ENCODE measurements at places on chromosomes 7 and 10. TPM values are rescaled to one million over a fixed set of nuclear protein-coding genes. Genes with fewer than 3 reads are reported as not detected.

TEX36 gene
- not detected for total RNA-seq

VSTM2A gene
- not detected for total RNA-seq

SPAG6 gene
- total RNA-seq = 0.12 TPM

OAT gene
- total RNA-seq = 68.0 TPM

CYP2C8 gene
- not detected for total RNA-seq

CNPY1 gene
- not detected for total RNA-seq

SKIDA1 gene
- total RNA-seq = 0.17 TPM

HABP2 gene
- not detected for total RNA-seq

JAKMIP3 gene
- 0.92 TPM for total RNA-seq

GJD4 gene
- total RNA-seq = 0.33 TPM

TLX1 gene
- total RNA-seq = not detected

ATRNL1 gene
- total RNA-seq = not detected

SFTPA1 gene
- total RNA-seq = not detected

FAM200A gene
- total RNA-seq = 2.2 TPM

DNA sequence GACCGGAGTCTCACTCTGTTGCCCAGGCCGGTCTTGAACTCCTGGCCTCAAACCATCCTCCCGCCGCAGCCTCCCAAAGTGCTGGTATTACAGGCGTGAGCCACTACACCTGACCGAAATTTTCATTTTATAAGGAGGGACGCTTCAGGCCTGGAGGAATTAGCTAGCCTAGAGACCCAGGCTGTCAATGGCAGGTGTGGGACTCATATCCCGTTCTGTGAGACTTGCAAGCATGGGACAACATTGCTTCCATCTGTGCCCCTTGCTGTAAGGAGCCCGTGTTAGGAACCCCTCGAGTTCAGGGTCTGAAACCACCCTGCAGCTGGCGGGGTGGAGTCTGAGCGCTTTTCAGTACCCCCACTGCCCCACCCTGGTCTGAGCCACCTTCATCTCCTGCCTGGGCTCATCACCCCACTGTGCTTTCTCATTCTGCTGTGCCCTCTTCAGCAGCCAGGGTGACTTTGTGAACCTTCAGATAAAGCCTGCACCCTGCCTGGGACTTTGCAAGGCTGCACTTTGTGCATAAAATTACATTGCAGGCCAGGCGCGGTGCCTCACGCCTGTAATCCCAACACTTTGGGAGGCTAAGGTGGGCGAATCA lies 1.3 kb upstream of the DAGLB start:
- DNase-seq = no peak

DNA sequence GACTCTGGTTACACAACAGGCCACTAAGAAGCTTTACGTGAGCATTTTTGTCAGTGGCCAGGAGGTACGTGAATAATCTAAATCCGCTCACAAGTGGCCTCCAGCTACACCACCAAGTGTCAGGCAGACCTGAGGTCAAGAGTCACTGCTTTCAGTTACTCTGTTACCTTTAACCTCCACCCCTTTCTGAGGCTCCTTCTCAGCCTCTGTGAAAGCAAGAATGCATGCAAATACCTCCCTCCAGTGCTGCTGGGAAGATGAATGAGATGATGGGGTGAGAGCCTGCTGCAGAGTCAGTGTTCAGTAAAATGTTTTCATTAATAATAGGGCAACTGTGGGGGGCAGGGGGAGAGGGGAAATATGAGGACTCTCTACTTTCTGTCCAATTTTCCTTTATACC lies 11.2 kb downstream of the DDC start:
- no peak for DNase-seq

DNA sequence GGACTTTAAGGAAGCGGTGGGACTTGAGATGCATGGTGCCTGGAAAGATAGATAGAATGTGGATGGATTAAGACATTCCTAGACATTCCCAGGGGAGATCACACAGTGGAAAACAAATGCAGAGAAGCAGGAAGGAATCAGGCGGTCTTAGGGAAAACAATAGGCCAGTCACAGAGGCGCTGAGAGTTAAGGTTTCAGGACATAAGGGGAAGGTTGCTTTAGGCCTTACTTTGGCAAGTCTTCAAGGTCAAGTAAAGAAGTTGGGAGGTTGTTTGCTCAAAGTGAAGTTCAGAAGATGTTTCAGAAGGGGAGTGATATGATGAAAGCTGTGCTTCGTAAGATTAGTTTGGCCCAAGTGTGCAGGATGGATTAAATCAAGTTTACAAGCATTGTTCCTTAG lies 109.4 kb downstream of the SUGCT start:
- no peak for DNase-seq

GRCh38 chr10:101006593-101007098 lies 7.0 kb downstream of the LZTS2 start:
- DNase-seq = no peak

GRCh38 chr7:153090209-153090608 lies 330.7 kb downstream of the ACTR3B start:
- no peak for DNase-seq

GRCh38 chr10:68721673-68722335 lies 765 bp downstream of the CCAR1 start:
- peak; percentile 18 for DNase-seq

- no peak for DNase-seq
Measured at GRCh38 chr7:25037325-25037724, 57.3 kb upstream of the OSBPL3 start.

- no peak for DNase-seq
Measured at GRCh38 chr7:107959527-107959898, 43.4 kb downstream of the LAMB1 start.

GRCh38 chr7:137836113-137836509 lies 10.7 kb downstream of the DGKI start:
- DNase-seq = no peak

GRCh38 chr7:159094023-159094740 lies 50.5 kb downstream of the VIPR2 start:
- DNase-seq = no peak

DNA sequence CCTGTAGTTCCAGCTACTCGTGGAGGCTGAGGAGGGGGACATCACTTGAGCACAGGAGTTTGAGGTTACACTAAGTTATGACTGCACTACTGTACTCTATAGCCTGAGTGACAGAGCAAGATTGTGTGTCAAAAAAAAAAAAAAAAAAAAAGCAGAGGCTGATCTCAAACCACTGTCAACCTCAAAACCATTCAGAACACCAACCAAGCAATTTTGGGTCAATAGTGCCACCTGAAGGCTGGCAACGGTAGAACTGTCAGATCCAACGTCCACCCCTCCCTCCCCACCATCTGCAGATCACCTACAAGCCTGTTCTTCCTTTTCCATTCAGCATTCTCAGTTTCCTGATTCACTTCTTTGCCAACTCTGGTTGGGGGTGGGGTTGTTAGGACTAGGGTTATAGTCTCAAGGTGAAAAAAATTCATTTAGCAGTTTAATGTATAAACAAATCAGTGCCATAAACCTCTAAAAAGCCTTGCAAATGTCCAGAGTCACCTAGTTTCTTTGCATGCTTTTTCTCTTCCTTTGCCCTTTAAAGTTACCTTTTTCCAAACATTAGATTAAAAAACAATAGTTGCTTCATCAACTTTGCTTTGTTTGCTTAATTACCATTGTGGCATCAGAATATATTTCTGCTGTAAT lies 2.6 kb downstream of the MRPS33 start:
- peak; percentile 71 for DNase-seq

- no peak for DNase-seq
Measured at GRCh38 chr10:119689016-119689580, 36.8 kb upstream of the INPP5F start.

- no peak for DNase-seq
Measured at GRCh38 chr10:23478570-23478969, 39.7 kb downstream of the OTUD1 start.

DNA sequence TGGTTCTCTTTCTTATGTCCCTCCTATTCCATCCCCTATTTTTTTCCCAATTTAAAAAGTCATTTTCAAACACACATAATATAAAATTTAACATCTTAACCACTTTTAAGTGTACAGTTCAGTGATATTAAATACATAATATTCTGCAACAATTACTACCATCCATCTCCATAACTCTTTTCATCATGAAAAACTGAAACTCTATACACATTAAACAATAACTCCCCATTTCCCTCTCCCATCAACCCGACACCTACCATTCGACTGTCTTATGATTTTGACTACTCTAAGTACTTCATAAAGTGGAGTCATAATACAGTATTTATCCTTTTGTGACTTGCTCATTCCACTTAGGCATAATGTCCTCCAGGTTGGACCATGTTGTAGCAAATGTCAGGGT lies 2.6 kb downstream of the KIF11 start:
- DNase-seq = no peak

DNA sequence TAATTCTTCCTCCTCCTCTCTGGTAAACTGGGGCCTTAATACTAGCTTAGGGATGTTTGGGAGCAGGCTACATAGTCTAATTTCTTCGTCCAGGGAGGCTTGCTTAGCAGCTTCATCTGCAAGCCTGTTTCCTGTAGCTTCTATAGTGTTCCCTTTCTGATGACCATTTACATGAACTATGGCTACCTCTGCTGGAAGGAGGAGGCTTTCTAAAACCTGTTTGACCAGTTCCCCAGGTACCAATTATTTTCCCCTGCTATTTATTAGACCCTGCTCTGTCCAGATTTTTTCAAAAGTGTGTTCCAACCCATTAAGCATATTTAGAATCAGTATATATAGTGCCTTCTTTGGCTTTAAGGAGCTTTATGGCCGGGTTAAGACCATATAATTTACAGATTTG lies 38.8 kb upstream of the DNAH11 start:
- peak; percentile 63 for DNase-seq

DNA sequence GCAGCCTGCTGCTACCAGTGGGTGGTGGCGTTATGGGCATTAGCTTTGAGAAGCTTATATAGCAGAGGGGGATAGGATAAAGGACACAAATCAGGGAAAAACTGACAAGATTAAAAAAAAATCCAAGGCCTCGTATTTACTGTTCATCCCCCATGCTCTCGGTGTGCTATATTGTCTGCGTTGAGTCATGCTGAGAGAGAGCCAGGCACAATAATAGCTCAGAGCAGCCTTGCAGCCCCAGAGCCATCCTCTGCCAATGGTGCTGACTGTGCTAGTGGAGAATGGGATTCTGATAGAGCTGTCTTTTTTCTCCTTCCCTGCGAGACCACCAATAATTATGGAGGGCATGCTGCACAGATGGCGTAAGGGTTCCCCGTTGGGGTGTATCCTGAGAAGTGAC lies 51.7 kb upstream of the FZD1 start:
- no peak for DNase-seq

DNA sequence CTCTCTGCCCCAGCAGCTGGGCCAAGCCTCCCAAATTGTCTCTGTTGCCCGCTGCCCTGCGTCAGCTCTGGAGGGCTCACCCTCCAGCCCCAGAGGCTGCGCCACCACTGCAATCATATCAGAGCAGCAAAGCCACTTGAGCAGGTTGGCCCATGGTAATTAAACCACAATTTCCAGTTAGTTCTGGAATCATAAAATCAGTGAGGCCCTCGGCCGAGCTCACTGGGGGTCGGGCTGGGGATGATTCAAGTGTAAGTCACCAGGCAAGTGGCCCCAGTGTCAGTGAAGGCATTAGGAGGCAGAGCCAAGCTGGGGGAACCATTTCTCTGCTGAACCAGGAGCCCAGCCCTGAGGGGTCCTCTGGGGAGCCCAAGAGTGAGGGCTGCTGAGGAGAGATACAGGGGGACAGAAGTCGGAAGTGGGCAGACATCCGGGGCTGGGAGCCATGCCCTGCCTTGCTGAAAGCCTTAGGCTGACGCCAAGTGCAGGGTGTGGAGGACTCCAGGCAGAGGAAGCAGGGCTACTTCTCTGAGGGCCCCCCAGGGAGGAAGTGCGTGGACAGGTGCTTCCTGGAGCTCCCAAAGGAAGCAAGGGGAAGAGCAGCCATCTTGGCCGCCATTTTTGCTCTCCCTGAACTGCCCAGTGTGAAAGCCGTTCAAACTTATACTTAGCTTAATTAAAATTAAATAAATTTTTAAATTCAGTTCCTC lies 29.5 kb upstream of the SLC29A3 start:
- DNase-seq = no peak

GRCh38 chr7:97480772-97481390 lies 251.0 kb upstream of the TAC1 start:
- no peak for DNase-seq
